Activated CD8-positive, alpha-beta T cell treated with anti-CD3 and anti-CD28 coated beads, Interleukin-2, amount 10 ng/mL, durations not matched to agents 7 days and 5 days (primary cell): ENCODE measurements at places on chromosomes 11 and 22. TPM values are rescaled to one million over a fixed set of nuclear protein-coding genes. Genes with fewer than 3 reads are reported as not detected.

- peak; percentile 49 for DNase-seq
These were observed 94.0 kb upstream of the APOA1 start for GRCh38 chr11:116931206-116931953.

The OR52A1 gene
- total RNA-seq = not detected

The PHF21B gene
- not detected for total RNA-seq

The C11orf65 gene
- 0.74 TPM for total RNA-seq

GRCh38 chr11:12051287-12051662 is 42.8 kb upstream of the DKK3 start:
- no peak for DNase-seq

The RFPL1 gene
- not detected for total RNA-seq

DNA sequence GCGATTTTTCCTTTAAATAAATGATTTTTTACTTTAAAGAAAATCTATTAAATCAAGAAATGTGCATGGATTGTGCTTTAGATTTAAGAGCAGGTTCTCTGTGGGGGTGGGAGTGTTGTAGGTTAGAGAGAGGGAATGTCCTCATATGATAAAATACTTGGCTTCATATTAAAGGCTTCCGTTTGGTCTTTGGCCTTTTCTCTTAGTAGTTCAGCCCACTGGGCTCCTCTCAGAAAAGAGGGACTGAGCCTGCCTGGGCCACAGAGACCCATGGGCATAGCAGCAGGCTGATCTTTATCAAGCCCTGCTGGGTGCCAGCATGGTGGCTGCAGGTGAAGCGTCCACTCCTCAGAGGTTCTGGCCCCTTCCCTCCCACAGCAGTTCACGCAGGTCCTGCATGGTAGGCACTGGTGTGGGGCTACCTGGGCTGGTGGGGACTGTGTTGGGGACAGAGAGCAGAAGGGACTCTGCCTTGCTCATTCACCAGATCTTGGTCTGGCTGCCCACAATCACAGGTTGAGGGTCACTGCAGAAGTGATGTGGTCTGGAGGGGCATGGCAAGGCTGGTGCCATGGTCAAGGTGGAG is 4.3 kb downstream of the PANX1 start:
- DNase-seq = no peak

GRCh38 chr11:94558468-94558867 is 8.7 kb upstream of the PIWIL4 start:
- no peak for DNase-seq

- DNase-seq = no peak
These were observed 75.9 kb downstream of the MAML2 start for GRCh38 chr11:96267001-96267495.

- DNase-seq = no peak
These were observed 411.7 kb downstream of the CADM1 start for GRCh38 chr11:115092516-115092915.

DNA sequence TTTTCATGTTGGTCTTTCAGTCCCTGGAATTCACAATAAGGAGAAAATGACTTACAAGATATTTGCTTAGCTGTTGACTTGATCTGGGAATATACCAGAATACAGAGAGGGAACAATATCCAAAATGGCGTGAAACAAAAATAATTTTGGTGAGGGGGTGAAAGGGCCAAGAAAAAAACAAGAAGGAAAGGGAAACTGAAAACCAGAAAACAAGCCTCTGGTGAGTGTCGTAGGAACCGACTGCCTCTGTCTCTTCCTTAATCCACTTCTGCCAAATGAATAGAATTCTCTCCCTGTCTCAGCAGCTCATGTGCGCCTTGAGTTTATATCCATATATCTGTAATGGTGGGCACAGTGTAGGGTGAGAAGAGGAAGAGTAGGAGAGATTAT is 367.6 kb downstream of the ETS1 start:
- DNase-seq = no peak

GRCh38 chr11:132123854-132124835 is 753.7 kb downstream of the NTM start:
- DNase-seq = no peak

The OR8D1 gene
- total RNA-seq = not detected

GRCh38 chr11:128511712-128512111 is 75.6 kb downstream of the ETS1 start:
- DNase-seq = no peak

The RTL10 gene
- 17.0 TPM for total RNA-seq

DNA sequence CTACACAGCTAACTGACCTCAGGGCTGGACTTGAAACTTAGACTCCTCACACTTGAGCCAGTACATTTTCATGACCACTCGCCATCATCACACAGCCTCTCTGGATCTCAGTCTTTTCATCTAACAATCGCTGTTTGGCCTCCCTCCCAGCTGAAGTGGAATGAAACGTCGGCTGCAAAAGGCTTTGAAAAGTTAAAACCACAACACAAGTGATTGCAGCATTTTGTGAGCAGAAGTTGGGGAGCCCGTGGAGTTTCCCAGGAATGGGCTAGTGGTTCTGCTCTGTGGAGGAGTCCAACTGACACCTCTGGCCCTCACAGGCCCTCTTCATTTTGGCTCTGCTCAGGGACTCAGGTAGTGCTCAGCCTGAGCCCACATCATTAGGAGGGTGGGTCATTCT is 35.9 kb upstream of the TRIM29 start:
- DNase-seq = no peak

GRCh38 chr11:30652801-30653200 is 66.6 kb upstream of the MPPED2 start:
- DNase-seq = no peak

DNA sequence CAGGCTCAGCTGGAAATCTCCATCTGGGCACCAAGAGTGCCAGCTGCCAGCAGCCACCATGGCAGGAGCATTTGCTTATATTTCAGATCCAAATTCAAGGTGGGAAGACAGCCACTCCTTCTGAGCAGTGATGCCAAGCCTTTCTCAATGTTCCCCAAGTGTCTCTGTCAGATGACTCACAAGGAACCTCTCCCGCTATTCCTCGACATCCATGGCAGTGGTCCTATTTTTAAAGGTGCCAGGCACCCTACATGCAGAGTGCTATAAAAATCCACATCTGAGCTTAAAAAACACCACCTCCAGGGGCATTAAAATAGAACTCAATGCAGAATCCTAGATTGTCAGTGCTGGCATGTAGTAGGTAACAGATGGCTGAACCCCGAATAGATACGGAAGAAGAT is 112.1 kb downstream of the SLC1A2 start:
- no peak for DNase-seq

The C11orf16 gene
- not detected for total RNA-seq

- DNase-seq = no peak
These were observed 89.1 kb downstream of the SWAP70 start for GRCh38 chr11:9753021-9753420.

- no peak for DNase-seq
These were observed 203.7 kb downstream of the NELL1 start for GRCh38 chr11:20873054-20873453.

DNA sequence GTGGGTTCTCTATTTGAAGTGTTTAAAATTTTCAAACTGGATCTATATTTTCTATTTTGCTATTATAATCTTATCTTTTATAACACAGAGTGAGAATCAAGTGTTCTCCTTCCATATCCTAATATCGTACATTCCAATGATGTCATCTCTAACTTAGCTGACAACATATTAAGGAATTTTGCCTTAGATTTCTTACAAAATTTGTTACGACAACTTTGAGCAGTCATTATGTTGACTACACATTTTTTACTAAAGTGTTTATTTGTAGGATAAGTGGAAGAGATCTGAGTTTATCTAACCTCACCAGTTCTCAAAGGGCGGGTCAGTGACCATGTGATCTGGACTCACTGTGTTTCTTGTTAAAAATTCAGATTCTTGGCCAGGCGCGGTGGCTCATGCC is 12.7 kb downstream of the BTG4 start:
- DNase-seq = no peak
